ENCODE measurements at places on chromosomes 5 and 9. TPM values are rescaled to one million over a fixed set of nuclear protein-coding genes. Genes with fewer than 3 reads are reported as not detected.

DNA sequence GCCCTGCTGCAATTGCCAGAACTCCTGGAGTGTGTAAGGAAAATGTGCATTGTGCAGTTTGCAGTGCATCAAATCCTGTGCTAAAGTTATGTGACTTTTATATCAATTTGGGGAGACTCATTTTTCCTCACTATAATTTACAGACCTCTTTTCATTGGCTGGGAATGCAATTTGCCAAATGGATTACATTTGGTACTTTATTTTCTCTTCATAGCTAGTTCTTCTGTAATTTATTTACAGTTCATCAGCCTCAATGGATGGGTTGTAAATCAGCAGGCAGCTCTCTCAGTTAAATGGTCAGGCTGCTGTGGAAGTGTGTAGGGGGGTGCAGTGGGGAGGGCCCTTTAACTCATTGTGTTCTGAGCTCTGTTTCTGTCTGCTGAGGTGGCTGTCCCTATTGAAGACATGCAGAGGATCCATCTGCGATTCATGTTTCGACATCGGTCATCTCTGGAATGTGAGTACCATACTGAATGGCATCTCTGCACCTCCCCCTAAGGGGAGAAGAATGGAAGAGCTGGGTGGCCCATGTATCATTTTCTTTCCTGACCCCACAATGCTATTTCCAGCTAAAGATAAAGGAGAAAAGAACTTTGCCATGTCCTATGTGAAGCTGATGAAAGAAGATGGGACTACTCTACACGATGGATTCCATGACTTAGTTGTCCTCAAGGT, 74.6 kb downstream of the DOCK2 start:
- DNase-seq = no peak

DNA sequence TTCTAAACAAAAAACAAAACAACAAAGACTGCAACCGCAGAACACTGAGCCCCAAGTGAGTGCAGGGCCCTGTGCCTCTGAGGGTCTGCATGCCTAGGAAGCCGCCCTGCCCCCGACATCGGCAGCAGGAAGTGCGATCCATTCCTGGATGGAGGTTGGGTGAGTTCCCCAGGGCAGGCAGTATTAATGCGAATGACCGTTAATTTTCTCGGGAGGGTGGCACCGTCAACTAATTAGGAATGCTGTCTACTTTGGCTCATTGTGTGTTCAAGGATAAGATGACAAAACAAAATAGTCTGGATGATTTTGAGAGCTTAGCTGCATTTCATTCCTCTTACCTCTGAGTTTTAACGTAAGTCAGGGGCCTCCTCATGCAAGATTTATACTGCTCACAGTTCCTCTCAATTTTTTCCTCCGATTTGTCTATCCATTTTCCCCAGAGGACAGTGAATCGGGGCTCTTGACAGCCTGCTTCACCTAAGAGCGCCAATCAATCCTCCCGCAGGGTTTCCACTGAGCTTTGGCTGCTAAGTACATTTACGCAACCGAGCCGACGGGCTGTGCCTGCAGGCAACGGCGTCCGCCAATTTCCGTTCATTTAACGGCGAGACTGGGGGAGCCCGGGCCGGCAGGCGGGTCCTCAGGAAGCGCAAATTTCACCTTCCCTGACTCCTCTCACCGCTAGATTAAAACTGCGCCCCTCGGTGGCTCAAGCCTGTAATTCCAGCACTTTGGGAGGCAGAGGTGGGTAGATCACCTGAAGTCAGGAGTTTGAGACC, 2.9 kb upstream of the NXNL2 start:
- no peak for DNase-seq

- DNase-seq = no peak
These were observed 67.3 kb downstream of the CRB2 start for GRCh38 chr9:123423311-123423640.

- DNase-seq = peak; percentile 43
These were observed 20.8 kb downstream of the DCANP1 start for GRCh38 chr5:135426102-135427082.

DNA sequence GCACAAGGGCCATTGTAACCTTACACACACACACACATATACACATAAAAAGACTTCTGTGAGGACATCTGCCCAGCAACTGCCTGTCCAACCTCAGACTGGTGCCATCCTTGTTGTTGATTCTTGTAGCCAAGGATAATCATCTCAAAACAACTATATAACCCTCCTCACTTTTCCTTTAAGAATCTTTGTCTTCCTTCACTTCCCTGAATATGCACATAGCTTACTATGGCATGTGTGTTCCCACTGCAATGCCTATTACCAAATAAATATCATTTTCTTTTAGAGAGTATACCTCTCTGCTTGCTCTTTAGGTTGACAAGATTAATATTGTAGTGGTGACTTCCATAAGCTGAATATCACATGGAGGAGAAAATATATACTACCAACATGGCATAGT, 55.2 kb downstream of the APBA1 start:
- no peak for DNase-seq

DNA sequence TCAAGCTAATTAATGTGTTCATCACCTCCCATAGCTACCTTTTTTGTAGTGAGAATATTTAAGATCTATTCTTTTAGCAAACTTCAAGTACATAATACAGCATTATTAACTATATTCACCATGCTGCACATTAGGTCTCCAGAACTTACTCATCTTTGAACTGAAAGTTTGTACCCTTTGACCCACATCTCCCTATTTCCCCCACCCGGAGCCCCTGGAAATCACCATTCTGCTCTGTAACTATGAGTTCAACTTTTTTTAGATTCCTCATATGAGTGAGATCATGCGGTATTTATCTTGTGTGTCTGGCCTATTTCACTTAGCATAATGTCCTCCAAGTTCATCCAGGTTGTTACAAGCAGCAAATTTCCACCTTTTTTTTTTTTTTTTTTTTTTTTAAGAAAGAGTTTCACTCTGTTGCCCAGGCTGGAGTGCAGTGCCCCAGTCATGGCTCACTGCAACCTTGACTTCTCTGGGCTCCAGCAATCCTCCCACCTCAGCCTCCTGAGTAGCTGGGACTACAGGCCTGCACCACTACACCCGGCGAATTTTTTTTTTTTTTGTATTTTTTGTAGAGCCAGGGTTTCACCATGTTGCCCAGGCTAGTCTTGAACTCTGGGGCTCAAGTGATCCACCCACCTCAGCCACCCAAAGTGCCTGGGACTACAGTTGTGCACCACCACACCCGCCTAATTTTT, 100.4 kb upstream of the SAP30L start:
- no peak for DNase-seq

DNA sequence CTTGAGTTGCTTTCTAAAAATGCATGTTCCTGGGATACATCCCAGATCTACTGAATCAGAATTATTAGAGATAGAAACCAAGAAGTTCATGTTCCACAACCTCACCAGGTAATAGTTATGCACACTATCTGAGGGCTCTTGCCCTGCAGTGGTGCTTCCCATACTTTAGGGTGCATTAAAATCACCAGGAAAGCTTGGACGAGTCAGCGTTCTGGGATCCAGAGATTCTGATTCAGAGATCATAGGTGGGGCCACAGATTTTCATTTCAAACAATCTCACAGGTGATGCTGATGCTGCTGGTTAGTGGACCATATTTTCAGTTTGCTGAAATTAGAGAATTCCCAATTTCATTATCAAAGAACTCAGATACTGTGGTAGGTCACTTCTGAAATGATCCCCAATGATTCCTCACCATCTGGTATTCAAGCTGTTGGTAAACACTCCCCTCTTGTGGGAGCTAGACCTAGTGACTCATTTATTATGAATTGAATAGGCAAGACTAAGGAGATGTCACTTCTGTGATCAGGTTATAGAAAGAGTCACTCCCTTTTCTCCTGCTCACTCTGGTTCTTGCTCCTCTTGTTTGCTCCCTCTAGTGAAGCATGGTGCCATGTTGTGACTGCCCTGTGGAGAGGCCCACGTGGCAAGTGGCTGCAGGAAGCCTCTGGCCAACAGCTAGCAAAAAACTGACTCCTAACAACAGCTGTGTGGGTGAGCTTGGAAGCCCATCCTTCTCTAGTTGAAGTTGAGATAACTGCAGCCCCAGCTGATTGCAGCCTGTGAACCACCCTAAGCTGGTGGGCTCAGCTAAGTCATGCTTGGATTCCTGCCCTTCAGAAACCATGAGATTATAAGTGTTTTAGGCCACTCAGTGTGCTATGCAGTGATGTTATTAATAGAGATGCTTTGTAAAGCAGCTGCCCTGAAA, 59.8 kb downstream of the SH3TC2 start:
- DNase-seq = peak; percentile 81

DNA sequence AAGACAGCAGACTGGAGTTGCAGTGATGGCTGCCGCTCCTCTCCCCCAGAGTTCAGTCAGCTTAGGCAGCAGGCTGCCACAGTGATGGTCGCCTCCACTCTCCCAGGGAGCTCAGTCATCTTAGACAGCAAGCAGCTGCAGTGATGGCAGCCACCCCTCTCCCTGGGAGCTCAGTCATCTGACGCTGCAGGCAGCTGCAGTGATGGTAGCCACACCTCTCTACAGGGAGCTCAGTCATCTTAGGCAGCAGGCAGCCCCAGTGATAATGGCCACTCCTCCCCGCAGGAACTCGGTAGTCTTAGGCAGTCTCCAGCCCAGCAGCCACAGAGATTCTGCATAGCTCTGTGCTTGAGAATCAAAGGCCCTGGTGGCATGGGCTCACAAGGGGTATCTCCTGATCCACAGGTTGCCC, 582.7 kb downstream of the DTWD2 start:
- DNase-seq = peak; percentile 25

GRCh38 chr9:31084350-31084749, 1300.1 kb upstream of the ACO1 start:
- no peak for DNase-seq

DNA sequence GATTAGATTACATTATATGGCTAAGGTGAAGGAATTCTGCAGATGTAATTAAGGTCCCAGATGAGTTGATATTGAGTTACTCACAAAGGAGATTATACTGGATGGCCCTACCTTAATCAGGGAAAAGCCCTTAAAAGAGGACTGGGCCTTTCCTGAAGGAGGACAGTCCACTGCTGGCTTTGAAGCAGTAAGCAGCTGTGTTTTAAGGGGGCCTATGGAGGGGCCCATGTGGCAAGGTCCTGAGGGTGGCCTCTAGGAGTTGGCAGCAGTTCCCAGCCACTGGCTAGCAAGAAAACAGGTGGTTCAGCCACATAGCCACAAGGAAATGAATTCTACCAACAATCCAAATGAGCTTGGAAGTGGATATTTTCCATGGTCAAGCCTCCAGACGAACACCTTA, 36.4 kb upstream of the GDNF start:
- no peak for DNase-seq

- no peak for DNase-seq
These were observed at the start of gene FBLL1 for GRCh38 chr5:168528521-168529373. TSS of gene FBLL1 (plus strand) at chr5:168529305. CDS start at chr5:168529505, 200 bp downstream.

- DNase-seq = no peak
These were observed 2.4 kb downstream of the NEUROG1 start for GRCh38 chr5:135533334-135533733.

DNA sequence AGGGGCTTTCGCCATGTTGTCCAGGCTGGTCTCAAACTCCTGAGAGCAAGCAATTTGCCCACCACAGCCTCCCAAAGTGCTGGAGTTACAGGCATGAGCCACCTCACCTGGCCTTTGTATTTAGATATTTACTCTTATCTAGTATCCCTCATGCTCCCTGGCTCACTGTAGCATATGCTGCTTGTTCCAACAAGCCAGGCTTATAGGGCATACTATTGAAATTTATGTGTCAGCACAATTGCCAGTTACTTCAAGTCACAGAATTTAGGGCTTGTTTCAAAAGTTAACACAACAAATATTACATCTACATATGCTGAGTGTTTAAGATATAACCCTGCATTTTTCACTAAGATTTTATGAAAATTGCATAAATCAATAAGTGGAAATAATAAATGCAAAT, 469.2 kb upstream of the ZNF608 start:
- no peak for DNase-seq

DNA sequence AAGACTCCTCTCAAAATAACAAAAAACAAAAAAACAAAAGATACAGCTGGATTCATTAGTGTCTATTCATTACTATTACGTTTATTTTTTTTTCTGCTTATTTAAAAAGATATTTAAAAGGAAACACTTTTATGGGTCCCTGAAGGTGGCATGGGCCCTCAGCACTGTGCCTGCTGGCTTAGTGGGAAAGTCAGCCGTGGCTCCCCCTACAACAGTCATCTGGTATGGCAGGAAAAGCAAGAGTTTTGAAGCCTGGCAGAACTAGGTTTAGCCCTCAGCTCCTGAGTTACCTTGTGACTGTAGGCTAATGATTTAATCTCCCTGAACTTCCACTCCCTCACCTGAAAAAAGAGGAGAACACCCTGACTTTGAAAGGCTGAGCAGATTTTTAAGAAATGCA, 135.6 kb downstream of the GOLPH3 start:
- DNase-seq = no peak

DNA sequence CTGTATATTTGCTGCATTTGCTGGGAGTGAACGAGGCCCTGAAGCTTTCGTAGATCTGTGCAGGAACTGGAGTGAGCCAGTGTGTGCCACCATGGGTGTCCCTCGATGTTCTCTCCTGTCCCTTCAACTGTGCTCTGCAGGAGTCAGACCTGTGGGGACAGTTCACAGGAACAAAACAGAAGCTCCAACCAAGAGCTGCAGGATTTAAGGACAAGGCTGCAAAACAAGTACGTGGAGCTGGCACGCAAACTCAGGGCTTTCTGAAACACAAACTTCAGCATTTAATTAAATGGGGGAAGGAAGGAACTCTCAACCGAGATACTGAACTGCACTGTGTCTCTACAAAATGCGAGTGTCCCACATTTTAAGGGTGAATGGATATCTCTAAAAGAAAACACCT, 24.2 kb downstream of the BASP1 start:
- DNase-seq = no peak

DNA sequence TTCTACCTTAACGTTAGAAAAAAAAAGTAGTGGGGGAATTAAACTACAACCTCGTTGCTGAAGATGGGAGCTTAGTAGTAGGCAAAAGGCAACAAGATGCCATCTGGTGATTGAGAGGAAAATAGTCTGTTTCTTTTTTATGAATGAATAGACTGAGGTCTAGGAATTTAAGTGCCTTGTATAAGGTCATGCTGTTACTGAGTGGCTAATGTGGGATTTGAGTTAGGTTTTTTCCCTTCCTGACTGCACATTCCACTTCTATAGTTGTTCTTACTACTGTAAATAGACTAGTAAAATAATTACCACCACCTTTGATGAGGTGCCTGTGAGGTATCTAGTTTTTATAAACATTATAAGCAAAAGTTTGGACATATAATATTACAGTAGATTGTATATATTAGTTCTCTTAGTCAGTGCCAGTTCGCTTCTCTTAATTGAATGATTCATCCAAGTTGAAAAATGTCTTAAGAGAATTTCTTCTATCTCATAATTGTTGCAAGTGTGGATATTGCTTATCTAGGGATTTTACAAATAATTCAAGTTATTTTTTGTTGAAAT, 19.1 kb downstream of the FSD1L start:
- DNase-seq = no peak

FREM1 gene
- 0.05 TPM for total RNA-seq

SEMA6A gene
- total RNA-seq = 0.11 TPM

EQTN gene
- total RNA-seq = not detected

TNC gene
- 45.8 TPM for total RNA-seq

CTNND2 gene
- 0.18 TPM for total RNA-seq

ZNF300 gene
- total RNA-seq = 8.3 TPM

IFNB1 gene
- not detected for total RNA-seq

TTLL11 gene
- total RNA-seq = 9.1 TPM

TICAM2 gene
- total RNA-seq = 2.4 TPM

IL17B gene
- total RNA-seq = not detected

LHX6 gene
- 0.77 TPM for total RNA-seq

TNFSF8 gene
- not detected for total RNA-seq

PITX1 gene
- total RNA-seq = 38.6 TPM

UBE2QL1 gene
- total RNA-seq = not detected

Measured in HT1080 (cell line).